Posterior vena cava (tissue), 2 donors: ENCODE measurements at places on chromosomes 7 and 10.

- no peak for DNase-seq
These were observed 19.4 kb upstream of the TPST1 start for GRCh38 chr7:66185680-66186187.

DNA sequence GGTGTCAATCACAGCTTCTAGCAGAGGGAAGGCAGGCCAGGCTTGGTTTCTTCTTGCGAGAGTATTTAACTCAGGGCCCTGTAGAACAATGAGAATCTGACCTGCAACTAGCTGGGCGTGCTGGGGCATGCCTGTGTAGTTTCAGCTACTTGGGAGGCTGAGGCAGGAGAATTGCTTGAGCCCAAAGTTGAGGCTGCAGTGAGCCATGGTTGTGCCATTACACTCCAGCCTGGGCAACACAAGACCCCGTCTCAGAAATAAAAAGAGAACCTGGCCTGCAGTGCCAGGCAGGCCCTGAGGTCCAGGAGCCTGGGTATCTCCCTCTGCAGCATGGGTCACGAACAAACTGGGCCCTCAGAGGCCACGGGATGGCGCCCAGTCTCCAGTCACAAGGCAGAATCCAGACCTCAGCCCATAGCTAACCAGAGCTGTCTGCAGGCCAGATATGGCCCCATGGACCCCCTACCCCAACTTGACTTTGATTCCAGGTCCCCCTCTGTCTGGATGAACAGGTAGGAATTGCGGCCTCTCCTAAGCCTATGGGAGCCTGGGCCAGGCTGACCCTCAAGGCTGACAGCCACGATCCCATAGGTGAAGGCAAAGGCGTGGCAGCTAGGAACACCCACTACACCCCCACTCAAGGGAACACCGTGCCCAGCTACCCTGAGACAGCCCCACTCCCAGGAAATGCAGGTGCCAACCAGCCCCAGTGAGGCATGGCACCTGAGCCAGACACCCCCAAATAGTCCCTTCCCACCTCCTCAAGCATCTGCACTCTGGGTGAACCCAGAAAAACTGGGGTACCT, 102.7 kb upstream of the TNRC18 start:
- no peak for DNase-seq

DNA sequence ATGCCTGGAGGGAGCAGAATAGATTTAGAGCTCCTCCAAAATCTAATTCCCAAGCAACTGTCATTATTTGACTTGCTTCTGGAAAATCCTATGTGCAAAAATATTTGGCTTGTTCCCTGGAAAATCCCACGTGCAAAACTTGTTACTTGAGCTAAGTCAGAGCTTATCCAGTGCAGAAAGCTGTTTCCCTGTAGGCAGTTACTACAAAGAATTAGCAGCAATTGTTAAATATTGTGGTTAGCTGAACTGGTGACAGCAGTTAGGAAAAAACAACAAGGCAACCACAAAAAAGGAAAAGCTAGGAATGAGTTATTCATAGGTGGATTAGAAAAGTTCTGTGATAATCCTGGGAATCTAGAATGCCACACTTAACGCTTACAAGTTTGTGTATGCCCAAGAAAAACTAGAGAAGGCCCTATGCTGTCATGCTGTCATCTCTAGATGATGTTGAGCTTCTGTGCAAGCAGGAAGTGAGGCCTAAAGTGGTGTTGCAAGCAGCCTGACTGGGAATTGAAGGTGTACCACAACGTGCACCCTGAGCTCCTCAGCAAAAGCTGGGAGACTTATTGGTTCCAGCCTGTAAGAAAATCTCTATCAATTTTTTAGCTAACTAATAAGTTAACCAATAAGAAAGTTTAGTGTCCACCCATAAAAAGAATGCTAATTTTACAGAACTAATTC, 738.6 kb upstream of the LRRTM3 start:
- DNase-seq, result no peak

- DNase-seq, result no peak
These were observed 144.3 kb upstream of the KAT6B start for GRCh38 chr10:74681917-74682627.

DNA sequence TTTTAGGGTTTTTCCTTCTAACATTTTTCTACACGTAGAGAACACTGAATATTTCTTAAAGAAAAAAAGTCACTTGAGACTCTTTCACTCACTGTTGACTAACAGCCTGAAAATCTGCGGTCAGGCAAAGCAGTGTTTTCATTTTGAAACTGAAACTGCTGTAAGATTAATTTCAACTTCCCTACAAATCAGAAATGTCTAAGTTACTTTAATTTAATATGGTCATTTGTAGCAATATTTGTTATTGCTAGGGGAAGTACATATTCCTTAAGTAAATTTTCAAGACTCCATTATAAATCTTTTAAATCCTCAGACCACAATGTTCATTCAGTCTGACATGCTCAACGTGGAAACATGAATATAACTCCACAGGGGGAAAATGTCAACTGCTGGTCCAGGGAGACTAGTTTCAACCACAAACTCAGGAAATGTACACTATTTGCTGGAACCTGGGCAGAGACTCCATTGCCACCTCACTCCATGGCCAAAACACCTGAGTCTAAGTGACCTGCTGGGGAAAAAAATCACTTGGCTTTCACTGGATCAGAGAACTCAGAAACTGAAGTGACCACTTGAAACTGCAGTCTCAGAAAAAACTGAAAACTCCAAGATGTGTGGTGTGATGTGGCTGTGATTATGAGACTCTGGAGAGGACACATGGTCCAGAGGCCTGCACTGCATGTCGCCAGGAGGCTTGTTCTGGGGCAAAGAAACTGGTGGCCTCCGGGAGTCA, 161.2 kb downstream of the TAX1BP1 start:
- DNase-seq, result no peak
